Spleen (tissue), 13 donors: ENCODE measurements at places on chromosomes 4 and X.

DNA sequence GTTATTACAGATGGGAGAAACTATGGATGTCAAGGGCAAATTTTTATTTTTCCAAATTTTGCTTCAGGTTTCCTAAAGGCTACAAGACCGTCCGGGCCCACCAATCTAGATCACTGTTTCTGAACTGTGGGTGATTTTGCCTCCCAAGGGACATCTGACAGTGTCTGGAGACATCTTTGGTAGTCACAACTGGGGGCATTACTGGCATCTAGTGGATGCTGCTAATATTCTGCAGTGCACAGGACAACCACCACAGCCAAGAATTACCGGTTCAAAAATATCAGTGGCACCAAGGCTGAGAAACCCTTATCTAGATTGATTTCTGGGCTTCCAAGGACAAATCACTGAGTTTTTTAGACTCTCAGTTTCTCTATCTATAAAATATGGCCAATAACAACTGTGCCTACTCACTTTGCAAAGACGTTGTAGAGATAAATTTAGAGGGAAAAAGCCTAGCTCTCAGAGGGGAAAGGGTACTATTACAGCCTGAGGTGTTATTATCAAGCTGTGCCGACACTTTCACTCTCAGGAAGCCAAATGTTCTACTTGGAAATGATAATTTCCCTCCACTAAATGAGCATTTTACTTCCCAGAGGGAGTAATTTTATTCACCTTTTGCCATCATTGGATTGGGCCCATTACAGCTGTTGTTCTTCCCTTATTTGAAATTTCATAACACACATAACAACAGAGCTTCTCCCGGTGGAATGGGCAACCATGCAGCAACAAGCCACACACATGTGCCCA lies 442.1 kb downstream of the CENPC start:
- no peaks in the 10 kb centered on the region for H3K4me1 ChIP-seq
- no peak overlapping the region for H3K4me3 ChIP-seq
- H3K27ac ChIP-seq, result no peak overlapping the region
- H3K27me3 ChIP-seq, result no peaks in the 10 kb centered on the region
- H3K36me3 ChIP-seq, result no peaks in the 10 kb centered on the region
- no peak for DNase-seq

DNA sequence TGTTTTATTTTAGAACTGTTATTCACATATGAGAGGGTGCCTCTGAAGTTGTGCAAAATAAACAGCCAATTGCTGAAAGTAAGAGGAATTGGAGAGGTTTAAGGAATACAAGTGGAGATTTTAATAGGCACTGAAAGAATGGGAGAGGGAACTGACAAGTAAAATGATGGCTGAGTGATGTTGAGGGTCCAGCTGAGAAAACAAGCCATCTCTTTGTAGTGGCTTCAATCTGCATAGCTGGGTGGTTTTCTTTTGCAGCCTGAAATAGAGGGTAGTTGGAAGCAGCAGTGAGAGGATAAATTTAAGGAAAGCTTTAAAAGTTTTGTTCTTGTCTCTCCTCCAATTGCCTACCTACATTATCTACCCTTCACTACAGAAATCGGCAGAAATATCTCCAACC lies 106.7 kb upstream of the DGKK start:
- H3K4me1 ChIP-seq, result no peaks in the 10 kb centered on the region
- no peaks in the 10 kb centered on the region for H3K27me3 ChIP-seq
- no peak for DNase-seq
- H3K4me3 ChIP-seq, result no peak overlapping the region
- H3K36me3 ChIP-seq, result no peaks in the 10 kb centered on the region

DNA sequence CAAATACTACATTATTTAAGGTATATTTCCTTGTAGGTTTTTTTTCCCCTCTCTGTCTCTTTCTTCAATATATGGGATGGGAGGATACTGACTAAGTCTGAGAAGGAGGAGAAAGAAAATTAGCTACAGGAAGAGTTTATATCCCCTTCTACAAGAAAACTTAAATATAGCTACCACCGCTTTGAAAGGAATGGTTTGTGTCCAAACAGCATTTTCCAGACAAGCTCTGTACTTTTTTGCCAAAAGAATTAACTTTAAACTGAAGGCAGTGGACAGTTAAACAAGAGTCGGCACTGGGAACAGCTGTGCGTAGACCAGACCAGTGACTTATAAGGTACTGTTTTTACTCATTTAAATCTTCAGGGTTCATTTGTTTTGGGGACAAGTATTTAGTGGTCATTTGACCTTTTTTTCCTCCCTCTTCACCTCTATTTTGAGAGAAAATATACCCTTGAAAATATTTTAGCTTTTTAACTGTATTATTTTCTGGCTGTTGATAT lies 303.7 kb downstream of the ARHGAP24 start:
- no peaks in the 10 kb centered on the region for H3K36me3 ChIP-seq
- H3K4me3 ChIP-seq, result no peak overlapping the region
- no peaks in the 10 kb centered on the region for H3K27me3 ChIP-seq
- DNase-seq, result no peak
- H3K4me1 ChIP-seq, result peaks cover 35% of the 10 kb centered on the region

GRCh38 chrX:19718642-19719041 lies 168.8 kb downstream of the SH3KBP1 start:
- H3K4me1 ChIP-seq, result peaks cover 33% of the 10 kb centered on the region
- H3K4me3 ChIP-seq, result no peak overlapping the region
- no peaks in the 10 kb centered on the region for H3K27me3 ChIP-seq
- no peak for DNase-seq
